ENCODE measurements at places on chromosomes 5 and 9.

DNA sequence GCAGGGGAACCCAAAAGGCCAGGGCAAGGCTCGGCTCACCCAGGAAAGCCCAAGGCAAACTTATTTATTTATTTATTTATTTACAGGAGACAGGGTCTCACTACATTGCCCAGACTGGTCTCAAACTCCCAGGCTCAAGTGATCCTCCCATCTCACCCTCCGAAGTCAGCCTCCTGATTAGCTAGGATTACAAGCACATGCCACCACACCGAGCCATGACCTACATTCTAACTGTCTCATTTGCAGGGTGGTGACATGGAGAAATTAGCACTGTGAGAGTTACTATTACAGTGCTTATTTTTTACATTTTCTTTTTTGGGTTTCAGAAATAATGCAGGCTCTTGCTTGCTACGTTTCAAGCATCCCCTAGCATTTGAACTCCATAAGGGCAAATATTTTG, 18.1 kb downstream of the ARHGEF37 start:
- DNase-seq: no peak

GRCh38 chr5:159774476-159775031, 141.7 kb upstream of the ADRA1B start:
- DNase-seq: no peak

GRCh38 chr5:58085800-58086199, 374.1 kb downstream of the PLK2 start:
- DNase-seq: no peak

DNA sequence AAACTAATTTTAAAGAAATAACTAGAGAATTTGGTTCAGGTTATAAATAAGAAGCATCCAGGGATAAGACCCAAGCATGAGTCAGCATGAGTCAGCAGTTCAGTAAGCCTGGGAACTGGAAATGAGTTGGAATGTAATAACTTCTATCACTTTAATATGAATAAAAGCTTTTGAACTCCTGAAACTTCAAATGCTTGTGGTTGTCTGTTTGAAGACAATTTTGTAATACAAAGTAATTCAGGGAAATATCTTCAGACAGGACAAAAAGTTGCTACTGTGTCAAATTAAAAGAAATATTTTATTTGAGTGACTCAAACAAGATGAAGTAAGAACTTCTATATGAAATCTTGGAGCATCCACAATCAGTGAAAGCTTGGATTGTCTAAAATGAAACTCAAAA, 331.2 kb upstream of the DAB2 start:
- no peak for DNase-seq

- DNase-seq: no peak
Observed at GRCh38 chr9:136674786-136675349, 12.2 kb downstream of the EGFL7 start.

DNA sequence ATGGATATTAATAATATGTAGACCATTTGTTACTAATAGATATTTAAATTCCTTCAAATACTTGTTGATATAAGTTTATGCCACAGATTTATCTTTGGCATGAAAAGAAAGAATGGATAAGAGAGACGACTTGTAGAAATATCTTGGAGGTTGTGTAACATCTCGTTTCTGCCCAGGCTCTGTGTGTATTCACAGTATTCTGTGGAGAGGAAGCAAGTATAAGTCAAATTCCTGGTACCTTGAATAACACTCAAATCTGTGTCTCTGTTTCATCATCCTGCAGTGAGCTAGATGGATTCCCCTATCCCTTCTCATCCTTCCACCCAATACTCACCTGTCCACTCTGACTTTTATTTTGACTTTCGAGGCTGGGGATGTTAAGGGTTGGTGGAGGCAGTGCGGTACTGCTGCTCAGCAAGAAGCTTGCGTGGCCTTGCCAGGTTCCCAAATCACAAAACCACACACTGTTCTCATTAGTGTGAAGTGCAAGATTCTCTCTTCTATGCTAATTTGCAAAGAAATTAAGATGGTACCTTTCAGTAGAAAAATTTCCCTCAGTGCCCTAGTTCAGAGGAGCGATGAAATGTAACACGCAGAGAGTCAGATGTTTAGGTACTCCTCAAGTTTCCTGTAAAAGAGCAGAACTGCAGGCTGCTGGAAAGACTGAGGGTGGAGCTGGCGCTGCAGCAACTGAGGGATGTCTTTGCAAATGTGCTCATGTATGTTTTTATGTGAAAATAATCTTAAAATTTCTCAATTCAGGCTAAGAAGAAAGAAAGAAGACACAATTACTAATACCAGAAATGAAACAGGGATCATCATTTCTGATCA, 42.6 kb upstream of the ANKRD18A start:
- DNase-seq: no peak

- DNase-seq: no peak
Observed at GRCh38 chr9:107481035-107481434, 8.5 kb downstream of the KLF4 start.

GRCh38 chr9:82234160-82234943, 245.8 kb downstream of the SPATA31D1 start:
- DNase-seq: no peak
